ENCODE measurements at places on chromosomes 6 and 20. TPM values are rescaled to one million over a fixed set of nuclear protein-coding genes. Genes with fewer than 3 reads are reported as not detected.

DNA sequence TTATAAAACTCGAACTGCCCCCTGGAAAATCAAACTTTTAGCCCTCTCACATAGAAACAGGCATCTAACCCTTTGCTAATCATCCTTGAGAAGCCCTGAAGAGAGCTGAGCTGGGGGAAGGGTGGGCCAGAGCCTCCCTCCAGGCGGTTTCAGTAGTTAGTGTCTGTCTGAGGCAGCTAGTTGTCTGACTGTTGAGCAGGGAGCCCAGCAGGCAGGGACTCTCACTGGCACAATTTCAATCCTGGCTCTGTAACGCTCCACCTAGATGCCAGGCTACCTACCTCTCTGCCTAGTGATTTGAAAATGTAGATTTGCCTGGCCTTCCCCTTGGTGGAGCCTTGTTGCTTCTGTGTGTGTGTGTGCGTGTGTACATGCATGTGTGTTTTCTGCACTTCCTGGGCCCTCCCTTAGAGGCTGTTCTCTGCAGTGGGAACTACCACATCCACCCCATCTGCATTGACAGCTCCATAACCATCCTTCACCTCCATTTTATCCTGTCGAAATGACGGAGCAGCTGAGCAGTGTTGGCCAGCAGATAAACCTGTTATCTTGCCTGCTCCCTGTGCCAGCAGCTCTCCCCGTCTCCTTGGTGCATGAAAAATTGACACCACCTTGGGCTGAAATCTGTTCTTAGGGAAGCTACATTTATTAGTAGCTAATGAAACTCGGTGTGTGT is 69.6 kb upstream of the VSTM2L start:
- DNase-seq: no peak

DNA sequence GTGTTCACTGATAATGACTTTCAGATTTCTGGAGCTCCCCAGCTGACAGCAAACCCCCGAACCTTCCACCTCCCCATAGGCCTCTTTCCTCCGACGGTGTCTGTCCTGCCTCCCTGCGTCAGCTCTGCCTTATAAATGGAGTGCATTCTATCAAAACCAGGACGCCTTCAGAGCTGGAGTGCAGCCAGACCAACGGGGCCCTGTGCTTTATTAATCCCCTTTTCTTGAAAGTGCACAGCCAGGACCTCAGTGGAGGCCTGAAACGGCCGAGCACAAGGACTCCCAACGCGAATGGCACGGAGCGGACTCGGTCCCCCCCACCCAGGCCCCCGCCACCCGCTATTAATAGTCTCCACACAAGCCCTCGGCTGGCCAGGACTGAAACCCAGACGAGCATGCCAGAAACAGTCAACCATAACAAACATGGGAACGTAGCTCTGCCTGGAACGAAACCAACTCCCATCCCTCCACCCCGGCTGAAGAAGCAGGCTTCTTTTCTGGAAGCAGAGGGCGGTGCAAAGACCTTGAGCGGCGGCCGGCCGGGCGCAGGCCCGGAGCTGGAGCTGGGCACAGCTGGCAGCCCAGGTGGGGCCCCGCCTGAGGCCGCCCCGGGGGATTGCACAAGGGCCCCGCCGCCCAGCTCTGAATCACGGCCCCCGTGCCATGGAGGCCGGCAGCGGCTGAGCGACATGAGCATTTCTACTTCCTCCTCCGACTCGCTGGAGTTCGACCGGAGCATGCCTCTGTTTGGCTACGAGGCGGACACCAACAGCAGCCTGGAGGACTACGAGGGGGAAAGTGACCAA is 42.3 kb upstream of the NAA20 start:
- DNase-seq: peak; percentile 91

DNA sequence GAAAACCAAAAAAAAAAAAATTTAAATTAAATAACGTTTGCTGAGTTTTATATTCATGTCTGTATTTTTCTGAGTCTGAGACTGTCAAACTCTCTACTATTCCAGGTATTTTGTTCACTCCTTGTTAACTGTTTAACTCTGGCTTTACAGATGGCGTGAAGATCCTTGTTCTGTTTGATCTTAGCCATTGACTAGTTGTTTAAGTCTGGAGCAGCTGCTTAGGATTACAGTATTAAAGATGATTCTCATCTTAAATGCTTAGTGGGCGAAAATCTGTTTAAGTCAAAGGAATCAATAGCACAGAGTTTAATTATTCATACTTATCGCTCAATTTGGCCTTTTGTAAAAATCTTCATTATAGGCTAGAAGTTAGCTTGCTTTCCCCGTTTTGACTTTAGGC is 2.4 kb downstream of the PHACTR2 start:
- no peak for DNase-seq

DNA sequence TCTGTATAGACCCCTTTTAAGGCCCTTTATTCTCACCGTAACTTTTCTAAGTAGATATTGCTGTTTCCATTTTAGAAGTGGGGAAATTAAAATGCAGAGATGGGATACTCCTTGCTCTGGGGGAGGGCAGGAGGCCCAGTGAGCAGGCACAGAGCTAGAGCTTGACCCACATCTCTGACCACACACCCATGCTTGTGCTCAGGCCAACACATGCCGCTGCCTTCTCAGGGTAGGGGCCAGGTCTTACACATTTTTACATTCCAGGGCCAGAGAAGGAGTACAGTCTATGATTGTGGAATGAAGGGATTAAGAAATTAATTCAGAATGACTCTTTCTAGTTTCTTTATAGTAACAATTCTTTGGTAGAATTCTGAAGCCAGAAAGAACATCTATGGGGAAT is 104.8 kb downstream of the SOBP start:
- DNase-seq: no peak

DNA sequence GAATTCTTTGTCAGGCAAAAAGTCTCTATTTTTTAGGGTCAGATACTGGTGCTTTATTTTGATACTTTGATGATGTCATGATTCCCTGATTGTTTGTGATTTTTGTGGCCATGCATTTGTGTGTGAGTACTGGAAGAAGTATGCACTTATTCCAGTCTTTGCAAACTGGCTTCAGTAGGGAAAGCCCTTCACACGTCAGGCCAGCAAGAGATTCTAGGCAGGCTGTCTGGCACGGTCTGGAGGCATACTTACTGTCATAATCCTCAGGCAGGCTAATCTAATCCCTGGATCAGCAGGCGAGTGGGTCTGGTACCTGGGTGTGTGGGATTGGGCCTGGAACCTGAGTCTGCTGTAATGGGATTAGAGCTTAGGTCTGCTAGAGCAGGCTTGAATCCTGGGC is 391.8 kb upstream of the MMS22L start:
- peak; percentile 0 for DNase-seq

DNA sequence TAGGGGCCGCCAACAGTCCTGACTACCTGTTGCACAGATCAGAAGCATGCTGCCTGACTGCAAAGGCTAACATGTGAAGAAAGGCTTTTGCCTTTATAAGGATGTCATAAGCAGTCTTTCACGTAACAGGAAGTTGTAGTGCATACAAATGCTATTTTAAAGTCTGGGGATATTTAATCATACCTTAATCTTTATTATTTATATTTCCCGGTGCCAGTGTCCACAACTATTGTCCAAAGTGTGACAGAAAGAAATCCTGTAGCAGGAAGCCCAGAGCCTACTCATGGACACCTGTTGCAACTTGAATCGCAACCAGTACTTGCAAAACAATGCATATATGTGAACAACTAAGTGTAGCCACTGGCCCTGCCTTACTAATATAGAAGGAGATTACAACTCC is 235.8 kb downstream of the ALDH8A1 start:
- peak; percentile 35 for DNase-seq

- no peak for DNase-seq
These were observed 32.9 kb downstream of the TMEM244 start for GRCh38 chr6:129828229-129828628.

DNA sequence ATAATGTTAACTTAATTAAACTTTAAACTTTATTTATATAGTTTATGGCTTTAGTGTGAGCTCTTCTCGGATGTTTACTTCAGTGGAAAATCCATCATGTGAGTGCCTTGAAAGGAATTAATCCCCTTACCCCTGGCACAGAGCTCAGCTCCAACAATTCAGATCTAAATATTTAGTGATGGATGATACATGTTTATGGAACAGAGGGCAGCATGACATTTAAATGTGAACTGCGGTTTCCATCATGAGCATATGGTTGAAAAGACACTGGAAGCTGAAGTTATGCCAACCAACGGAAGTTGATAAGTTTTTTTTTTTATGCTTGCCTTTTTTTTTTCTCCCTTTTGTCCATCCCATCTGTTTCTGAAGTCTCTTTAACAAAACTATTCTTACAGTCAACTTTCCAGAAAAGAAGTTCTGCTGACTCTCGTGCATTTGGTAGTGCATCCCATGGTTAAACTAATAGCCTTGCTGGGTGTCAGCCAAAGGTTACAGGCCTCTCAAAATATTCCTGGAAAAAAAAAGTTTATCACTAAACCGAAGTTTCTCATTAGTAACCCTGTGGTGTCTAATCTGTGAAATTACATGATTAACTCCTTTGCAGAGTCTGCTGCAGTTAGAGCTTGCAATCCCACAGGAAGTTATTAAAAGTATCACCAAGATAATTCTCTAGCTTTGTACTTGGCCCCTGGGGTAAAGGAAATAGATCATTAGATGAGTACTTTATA is 243.9 kb upstream of the TCF21 start:
- no peak for DNase-seq

DNA sequence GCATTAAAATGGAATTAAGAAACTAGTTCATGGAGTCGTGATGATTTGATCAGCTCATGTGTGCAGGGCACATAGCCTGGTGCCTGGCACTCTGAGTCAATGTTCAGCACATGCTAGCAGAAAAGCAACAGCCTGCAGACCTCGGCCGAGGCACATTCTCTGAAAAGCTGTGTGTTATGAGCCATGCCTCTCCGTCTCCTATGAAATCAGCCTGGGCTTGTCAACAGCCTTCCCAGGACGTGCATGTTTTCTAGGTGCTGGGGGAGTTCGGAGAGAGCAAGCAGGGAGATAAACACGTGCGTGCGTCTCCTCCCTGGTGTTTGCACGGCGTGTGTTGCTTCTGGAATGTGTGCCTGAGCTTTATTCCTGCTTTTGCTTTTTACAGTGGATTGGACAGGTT is 207.8 kb upstream of the KCNG1 start:
- DNase-seq: no peak

GRCh38 chr6:57252975-57253374 is 30.9 kb upstream of the RAB23 start:
- DNase-seq: no peak

GRCh38 chr20:58675146-58675584 is 17.4 kb upstream of the NPEPL1 start:
- no peak for DNase-seq

DNA sequence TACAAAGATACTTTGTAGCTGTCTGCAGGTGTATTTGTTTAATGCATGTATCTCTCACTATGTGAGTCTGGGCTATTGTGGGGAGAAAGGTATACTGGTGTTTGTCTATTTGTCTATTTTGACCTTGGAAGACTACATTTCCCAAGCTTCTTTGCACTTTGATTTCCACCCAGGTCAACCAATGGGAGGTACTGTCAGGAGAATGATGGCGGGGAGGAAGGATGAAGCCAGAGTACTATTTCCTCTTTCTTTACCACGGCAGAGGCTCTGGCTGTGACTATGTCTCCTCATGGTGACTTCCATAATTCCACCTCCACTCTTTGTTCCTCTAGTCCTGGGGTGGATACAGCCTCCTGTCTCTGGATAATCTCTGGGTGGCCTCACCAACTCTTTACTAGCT is 23.1 kb downstream of the LBP start:
- no peak for DNase-seq

DNA sequence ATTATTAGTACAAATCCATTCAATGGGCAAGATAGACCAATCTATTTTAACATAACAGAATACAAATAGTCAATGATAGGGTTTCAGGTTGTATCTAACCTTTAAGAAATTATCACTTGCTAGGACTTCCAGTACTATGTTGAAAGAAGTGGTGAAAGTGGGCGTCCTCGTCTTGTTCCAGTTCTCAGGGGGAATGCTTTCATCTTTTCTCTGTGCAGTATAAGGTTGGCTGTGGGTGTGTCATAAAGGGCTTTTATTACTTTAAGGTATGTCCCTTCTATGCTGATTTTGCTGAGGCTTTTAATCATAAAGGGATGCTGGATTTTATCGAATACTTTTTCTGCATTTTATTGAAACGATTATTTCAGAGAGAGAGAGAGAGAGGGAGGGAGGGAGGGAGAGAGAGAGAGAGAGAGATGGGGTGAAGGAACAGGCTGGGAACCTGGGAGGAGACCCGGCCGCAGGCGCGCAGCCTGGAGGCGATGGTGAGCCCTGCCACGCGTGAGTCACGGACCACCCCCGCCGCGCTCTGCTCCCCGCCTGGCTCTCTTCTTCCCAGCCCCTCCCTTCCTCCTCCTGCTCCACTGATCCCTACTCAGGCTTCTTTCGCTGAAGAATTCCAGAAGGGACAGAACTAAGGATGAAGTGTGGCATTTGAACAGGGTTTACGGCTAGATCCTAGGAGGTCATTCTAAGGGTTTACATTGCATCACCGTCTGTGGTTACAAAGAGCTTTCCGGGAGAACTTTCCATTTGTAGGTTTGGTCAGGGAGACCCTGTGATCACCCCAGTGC is 45.5 kb upstream of the HLA-E start:
- DNase-seq: peak; percentile 50

- DNase-seq: peak; percentile 79
These were observed 6.9 kb upstream of the HELZ2 start for GRCh38 chr20:63580796-63581461.

DNA sequence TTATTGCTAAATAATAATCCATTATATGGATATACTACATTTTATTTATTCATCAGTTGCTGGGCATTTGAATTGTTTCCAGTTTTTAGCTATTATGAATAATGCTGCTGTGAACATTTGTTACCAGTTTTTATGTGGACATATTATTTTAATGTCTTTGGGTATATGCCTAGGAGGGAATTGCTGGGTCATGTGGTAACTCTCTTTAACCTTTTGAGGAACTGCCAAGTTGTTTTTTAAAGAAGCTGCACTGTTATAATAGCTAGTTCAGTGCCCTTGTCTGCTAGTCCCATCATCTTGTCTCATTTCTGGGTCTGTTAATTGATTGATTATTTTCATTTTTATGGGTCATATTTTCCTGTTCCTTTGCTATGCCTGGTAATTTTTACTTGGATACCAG is 56.3 kb downstream of the FOXO3 start:
- no peak for DNase-seq

Gene CSNK2A1
- 183 TPM for total RNA-seq

Gene KCNQ5
- total RNA-seq: 13.7 TPM

Gene ADGRG6
- 23.5 TPM for total RNA-seq

Gene LRRN4
- under 0.01 TPM for total RNA-seq

Gene TINAG
- total RNA-seq: not detected

Gene WFDC5
- total RNA-seq: 0.33 TPM

Gene SRMS
- under 0.01 TPM for total RNA-seq
